IgD-negative memory B cell (primary cell): ENCODE measurements at places on chromosomes 13 and 19. TPM values are rescaled to one million over a fixed set of nuclear protein-coding genes. Genes with fewer than 3 reads are reported as not detected.

Gene NALCN
- polyA plus RNA-seq: not detected

Gene FGF21
- not detected for polyA plus RNA-seq

Gene HCN2
- polyA plus RNA-seq: not detected

Gene ATCAY
- polyA plus RNA-seq: not detected

Gene SHISA7
- not detected for polyA plus RNA-seq

Gene PBX4
- polyA plus RNA-seq: 4.1 TPM

Gene ZNF835
- polyA plus RNA-seq: 6.0 TPM

Gene CACNA1A
- 3.1 TPM for polyA plus RNA-seq

Gene ZNF415
- 4.9 TPM for polyA plus RNA-seq

Gene COL4A2
- polyA plus RNA-seq: not detected

Gene TUBA3C
- polyA plus RNA-seq: not detected

Gene RGL3
- 2.4 TPM for polyA plus RNA-seq

Gene KLK15
- not detected for polyA plus RNA-seq

Gene GPC6
- polyA plus RNA-seq: not detected

Gene KIR3DL1
- polyA plus RNA-seq: 1.1 TPM

Gene MCEMP1
- 0.73 TPM for polyA plus RNA-seq

Gene LIG1
- 30.1 TPM for polyA plus RNA-seq
